Mesenteric fat pad (tissue), 1 donor: ENCODE measurements at places on chromosomes 2 and 18. TPM values are rescaled to one million over a fixed set of nuclear protein-coding genes. Genes with fewer than 3 reads are reported as not detected.

The HPCAL1 gene
- total RNA-seq = 45.3 TPM

The ACTR1B gene
- total RNA-seq = 47.6 TPM

The FSHR gene
- not detected for total RNA-seq

The TSHZ1 gene
- total RNA-seq = 20.9 TPM

The CD207 gene
- 0.29 TPM for total RNA-seq

The ACADL gene
- 10.9 TPM for total RNA-seq

DNA sequence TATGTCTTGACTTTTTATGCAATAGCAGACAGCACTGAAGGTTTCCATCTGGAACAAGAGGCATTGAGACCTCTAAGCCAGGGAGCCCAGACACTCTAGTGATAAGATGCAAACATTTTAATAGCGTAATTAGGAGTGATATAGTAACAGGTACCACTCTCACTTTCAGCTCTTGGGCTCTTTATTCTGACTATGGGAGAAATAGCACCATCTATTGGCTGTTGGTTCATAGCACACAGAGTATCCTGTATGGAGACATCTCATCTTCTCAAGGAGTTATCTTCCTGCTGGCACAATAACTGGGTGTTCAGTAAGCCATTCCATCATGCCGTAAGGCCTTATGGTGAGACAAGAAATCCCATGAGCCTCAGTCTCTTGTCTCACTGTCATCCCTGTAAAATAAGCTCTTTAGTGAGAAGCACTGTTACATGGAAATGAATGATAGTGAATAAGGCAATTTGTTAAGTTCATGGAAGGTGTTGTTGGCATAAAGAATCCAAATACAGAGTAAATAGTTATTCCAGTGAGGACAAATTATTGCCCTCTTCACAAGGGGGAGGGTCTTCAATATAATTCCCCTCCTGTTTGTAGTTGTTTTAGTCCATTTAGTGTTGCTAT, 48.3 kb downstream of the THUMPD2 start:
- no peak for DNase-seq

DNA sequence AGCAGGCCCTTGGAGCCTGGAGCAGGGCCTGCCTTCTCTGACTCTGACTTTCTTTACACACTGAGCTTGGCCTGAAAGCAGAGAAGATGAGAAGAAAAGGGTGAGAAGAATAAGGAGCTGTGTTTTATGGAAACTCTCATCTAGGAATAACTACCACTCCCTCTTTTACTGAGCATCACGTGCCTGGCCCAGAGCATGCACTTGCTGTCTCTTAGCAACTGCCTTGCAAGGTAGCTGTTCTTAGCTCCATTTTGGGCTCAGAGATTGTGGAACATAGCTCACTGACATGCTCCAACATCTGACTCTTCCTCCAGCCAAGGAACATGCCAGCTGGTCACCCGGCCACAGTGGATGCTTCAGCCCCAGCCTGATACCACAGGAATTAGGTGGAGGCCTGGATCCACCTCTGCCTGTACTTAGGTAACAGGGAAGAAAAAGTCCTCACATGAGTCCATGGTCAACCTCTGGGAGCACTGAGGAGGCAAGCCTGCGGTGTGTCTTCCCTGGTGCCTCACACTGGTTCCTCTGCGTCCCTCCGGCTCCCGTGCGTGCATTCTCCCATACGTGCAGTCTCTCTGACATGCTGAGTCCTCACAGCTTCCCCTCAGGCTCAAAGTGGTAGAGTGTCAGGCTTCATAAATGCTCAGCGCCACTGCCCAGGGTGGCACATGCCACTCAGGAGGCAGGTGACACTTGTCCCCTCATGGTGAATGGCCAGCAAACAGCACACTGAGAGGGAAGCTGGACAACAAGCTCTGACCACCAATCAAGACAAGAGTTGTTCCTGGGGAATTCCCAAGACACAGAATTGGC, 35.7 kb downstream of the AMER3 start:
- DNase-seq = no peak

- DNase-seq = no peak
Observed at GRCh38 chr18:40017021-40017420, 1938.0 kb upstream of the PIK3C3 start.

GRCh38 chr2:160209516-160209856, 9.4 kb upstream of the ITGB6 start:
- no peak for DNase-seq

DNA sequence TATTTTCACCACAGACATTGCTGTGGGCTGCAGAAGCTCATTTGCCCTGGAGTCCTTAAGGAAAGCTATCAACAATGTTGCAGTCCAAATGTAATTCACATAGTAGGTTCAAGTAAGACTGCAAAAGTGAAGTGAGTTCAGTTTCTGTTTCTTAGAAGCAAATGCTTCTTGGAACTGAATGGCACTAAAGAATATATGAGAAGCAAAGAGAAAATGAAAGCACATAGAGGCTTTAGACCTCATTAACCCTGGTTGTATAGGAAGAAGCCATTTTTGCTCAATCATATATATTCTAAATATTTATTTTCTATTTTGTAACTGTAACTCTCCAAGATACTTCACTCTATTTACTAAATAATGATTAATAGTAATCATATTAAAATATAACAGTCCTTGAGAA, 292.0 kb downstream of the ZNF804A start:
- no peak for DNase-seq

GRCh38 chr2:37829202-37829601, 95.9 kb upstream of the RMDN2 start:
- DNase-seq = no peak

DNA sequence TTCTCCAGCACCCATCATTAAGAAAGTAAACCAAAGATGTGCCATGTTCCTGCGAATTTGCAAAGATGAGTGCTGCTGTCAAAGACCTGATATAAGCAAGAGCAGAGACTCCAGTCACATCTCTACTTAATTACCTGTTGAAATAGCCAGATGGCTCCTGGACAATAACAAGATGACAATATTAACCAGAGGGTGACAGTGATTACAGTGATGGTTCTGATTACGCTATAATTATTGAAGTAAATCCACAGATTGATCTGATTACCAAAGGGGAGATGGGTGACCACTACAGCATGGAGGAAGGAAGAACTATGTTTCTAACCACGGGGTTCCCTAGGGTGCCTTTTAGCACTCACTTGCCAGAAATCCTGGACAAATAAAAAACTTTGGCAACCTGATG, 36.5 kb upstream of the AFF3 start:
- no peak for DNase-seq

- DNase-seq = no peak
Observed at GRCh38 chr2:218615868-218616315, 8.2 kb downstream of the PLCD4 start.

- DNase-seq = no peak
Observed at GRCh38 chr2:162888652-162889051, 50.1 kb upstream of the KCNH7 start.

DNA sequence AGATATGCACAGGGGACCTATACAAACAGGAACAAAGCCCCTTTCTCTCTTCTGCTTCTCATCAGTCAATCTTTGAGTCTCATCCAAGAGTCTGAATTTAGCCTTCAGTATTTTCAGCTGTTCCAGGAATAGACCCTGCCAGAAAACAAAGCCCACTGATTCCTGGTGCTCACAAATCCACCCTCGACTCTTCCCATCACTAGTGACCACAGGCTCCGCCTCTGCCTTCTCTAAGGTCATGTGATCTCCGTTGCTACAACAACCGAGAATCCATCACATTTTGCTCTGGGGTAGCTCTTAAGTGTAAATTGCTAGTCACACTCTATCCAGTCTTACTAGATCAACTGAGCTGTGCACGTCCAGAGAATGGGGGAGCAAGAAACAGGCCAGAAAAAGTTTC, 46.4 kb upstream of the SPTBN1 start:
- DNase-seq = no peak

DNA sequence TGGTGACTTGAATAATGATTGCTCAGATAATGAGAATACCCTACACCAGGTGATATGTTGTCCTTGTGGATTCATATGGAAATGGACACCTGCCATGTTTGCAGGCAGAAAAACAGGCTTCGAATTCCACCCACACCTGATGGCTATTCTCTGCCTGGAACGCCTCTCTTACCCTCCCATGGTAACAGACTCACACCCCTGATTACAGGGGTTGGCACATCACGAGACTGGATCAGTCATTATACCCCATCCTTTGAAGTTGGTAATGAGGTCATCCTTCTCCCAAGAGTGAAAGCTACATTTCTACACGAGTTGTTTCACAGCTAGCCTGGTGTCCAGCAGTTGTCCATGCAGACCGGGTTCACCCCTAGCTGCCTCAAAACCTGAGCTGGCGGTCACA, 71.4 kb upstream of the MBOAT2 start:
- no peak for DNase-seq

- DNase-seq = no peak
Observed at GRCh38 chr2:39989888-39990287, 210.8 kb upstream of the THUMPD2 start.
